T47D (cell line): ENCODE measurements at places on chromosomes 2 and 18.

GRCh38 chr18:26267357-26267930 is 41.2 kb downstream of the TAF4B start:
- no peak for DNase-seq

- no peak for DNase-seq
Observed at GRCh38 chr2:2324119-2324518, 7.0 kb downstream of the MYT1L start.

DNA sequence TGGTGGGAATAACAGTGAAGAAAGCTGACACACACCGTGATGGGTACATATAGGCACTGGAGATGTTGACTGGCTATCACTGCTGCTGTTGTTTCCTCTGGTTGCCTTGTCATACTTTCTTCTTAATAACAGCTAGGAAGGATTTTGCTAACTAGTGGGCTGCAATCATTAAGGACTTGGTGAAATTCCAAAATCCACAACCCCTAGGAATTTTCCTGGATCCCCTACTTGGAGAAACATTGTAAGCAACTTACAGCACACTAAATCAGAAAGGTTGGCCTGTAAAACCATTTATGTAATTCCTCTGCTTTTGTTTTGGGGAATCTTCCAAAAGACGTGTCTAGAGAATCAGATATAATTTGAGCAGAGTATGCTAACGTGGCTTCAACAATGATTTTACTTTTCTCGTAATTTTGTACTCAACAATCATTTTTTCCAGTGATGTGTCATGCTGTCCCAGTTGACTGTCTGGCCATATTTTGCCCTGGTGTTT is 8.0 kb upstream of the COL3A1 start:
- DNase-seq = no peak

GRCh38 chr2:98903064-98903355 is 33.0 kb downstream of the CRACDL start:
- DNase-seq = no peak
